ENCODE measurements at places on chromosomes 6 and 20. TPM values are rescaled to one million over a fixed set of nuclear protein-coding genes. Genes with fewer than 3 reads are reported as not detected.

The TMC2 gene
- total RNA-seq, result not detected

The RFX6 gene
- not detected for total RNA-seq

The CDKAL1 gene
- 31.9 TPM for total RNA-seq

The PPP1R3D gene
- 5.3 TPM for total RNA-seq

The FILIP1 gene
- not detected for total RNA-seq

The SIRPD gene
- not detected for total RNA-seq

The KCNQ5 gene
- total RNA-seq, result 1.3 TPM

The ROS1 gene
- total RNA-seq, result not detected

The ZNF391 gene
- total RNA-seq, result 2.0 TPM

The PPP1R14C gene
- total RNA-seq, result not detected

The LZTS3 gene
- 0.82 TPM for total RNA-seq

The TSPO2 gene
- total RNA-seq, result not detected

The SLC35D3 gene
- total RNA-seq, result 1.9 TPM

The TNXB gene
- 26.8 TPM for total RNA-seq

The GHRH gene
- total RNA-seq, result not detected
